Stimulated activated CD4-positive, alpha-beta T cell treated with anti-CD3 and anti-CD28 coated beads, Interleukin-1b, Interleukin-23, amount 100 ng/mL, for 1 hour (primary cell): ENCODE measurements at places on chromosomes 7 and 10.

GRCh38 chr7:20330928-20331909, 519 bp downstream of the ITGB8 start:
- no peak for DNase-seq

DNA sequence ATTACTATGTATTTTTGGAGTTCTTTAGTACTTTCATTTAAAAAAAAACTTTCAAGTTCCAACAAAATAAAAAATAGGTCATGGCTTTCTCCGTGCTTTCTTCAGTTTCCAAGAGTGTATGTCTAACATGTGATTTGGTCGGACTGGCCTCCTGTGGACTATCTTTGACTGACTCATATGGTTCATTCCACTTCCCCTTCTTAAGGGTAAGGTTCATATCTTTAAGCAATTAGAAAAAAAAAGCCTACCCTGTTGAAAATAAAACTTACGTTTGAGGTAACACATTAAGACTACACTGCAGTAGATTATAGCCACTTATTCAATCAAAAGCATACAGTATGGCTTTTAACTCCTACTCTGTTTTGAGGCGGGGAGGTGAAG, 112.8 kb upstream of the AHR start:
- DNase-seq: no peak

DNA sequence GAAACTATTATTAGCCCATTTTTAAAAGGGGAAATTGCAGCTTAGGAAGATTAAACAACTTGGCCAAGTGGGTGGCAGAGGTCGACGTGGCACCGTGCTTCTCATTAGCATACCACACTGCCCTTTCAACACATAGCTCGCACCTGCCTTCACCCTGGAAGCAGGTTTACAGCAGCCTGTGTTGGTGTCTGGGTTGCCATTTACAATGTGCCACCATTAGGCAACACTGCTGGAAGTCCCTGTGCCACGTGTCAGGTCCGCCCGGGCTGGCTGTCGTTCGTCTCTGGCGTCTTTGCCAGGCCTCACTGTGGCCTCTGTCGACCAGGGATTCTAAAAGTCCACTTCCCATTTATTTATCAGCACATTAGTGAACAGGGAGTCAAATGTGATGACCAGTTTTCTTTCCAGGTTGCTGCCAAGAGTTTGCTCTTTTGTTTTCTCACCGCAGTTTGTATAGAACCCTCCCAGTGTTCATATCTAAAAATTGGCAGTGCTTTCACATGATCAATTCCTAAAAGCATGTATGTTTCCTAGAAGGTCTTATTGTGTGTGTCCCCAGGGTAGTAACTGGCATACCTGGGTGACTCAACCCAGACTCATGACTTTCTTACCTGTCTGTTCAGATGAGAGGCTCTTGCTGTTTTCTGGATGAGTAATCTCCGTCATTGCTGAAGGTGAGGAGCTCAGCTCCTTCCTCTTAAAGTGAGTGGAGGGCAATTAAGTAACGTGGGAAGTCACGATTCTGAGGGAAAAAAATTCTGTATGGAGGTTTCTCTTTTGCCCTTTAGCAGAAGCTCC, 9.2 kb downstream of the INSIG1 start:
- DNase-seq: no peak

GRCh38 chr10:79155301-79156081, 86.7 kb downstream of the ZMIZ1 start:
- no peak for DNase-seq

- DNase-seq: no peak
Observed at GRCh38 chr10:50432211-50433009, 181.1 kb upstream of the ASAH2 start.

- no peak for DNase-seq
Observed at GRCh38 chr10:71392791-71393781, 3.6 kb upstream of the CDH23 start.

- DNase-seq: no peak
Observed at GRCh38 chr10:34549001-34549400, 266.1 kb downstream of the PARD3 start.

DNA sequence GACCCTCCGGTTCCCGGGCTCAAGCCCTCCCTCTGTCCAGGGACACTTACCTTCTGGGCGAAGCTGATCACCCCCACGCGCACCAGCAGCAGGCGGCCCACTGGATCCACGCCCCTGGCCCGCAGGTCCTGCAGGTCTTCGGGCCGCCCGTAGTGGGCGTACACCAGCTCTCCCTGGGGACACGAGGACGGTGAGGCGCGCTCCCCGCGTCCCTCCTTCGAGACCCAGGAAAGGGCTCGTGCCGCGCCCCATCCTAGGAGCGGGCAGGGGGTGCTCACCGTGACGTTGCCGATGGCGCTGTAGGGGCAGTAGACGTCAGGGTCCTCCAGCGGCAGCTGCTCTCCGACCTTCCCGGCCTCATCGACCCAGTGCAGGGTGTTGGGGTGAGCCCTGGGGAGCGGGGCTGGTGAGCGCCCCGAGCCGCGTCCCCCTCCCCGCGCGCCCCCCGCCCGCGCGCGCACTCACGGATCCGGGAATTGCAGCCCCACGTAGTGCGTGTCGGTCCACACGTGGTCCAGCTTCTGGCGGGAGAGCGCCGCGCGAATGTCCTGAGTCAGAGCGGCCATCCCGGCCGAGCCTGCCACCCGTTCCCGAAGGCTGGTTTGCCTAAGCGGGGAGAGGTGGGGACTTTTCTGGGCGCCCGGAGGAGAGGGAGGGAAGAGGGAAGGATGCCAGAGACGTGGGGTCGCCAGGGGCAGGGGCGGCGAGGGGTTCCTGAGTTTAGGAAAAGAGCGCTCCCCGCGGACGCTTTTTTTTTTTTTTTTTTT, 8.2 kb downstream of the TFR2 start:
- peak; percentile 31 for DNase-seq
